ENCODE measurements at places on chromosomes 2 and 18.

DNA sequence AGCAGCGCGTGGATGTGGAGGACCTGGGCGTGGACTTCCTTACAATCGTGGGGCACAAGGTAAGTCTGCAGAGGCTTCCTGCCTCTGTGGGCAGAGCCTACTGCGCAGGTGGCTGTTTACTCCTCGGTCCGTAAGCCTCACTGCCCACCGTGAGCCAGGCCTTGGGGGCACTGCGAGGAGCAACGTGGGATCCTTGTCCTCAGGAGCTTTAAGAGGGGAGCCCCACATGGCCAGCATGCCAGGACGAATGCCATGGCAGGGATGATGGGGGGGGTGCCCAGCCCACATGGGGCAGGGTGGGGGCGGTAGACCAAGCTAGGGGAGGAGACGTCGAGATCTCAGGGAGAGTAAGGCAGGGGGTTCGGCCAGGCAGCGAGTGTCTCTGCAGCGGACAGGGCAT, 18.0 kb upstream of the ESPNL start:
- no peak for DNase-seq

- DNase-seq, result no peak
Measured at GRCh38 chr2:68700560-68700959, 34.1 kb upstream of the ARHGAP25 start.

DNA sequence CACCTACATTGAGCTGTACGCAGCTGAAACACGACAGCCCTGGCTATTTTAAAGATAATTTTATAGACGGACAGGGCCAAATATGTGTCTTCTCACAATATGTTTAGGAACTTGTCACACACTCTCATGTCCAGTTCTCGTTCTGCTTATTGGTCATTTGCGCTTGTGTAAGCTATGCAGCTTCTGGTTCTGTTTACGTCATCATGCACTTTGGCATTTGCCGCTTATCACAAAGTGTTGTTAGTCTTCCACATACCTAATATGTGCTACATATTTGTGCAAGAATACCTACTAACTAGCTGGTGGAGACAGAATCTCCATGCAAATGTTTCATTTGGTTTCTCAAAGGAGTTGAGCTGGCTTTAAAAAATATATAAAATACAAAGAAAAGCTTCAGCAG, 7.5 kb upstream of the ZNF516 start:
- no peak for DNase-seq

GRCh38 chr2:55311444-55311870, 42.4 kb upstream of the MTIF2 start:
- DNase-seq, result no peak

DNA sequence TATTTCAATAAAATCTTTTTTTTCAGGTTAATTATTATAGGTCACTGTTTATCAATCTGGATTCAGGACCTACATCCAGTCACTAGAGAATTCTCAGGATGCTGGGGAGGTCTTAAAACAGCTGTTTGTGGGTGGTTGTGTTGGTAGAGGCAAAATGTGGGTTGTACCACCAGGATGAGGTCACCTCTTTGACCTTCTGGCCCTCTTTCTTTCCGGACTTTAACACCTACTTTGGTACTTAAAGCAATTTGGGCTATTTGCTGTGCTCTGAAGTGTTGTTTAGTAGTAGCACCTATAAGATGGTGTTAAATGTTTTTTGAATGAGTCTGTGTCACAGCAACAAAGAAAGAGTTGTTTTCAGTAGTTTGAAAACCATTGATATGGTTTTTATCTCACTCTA, 14.6 kb downstream of the EML4 start:
- no peak for DNase-seq

DNA sequence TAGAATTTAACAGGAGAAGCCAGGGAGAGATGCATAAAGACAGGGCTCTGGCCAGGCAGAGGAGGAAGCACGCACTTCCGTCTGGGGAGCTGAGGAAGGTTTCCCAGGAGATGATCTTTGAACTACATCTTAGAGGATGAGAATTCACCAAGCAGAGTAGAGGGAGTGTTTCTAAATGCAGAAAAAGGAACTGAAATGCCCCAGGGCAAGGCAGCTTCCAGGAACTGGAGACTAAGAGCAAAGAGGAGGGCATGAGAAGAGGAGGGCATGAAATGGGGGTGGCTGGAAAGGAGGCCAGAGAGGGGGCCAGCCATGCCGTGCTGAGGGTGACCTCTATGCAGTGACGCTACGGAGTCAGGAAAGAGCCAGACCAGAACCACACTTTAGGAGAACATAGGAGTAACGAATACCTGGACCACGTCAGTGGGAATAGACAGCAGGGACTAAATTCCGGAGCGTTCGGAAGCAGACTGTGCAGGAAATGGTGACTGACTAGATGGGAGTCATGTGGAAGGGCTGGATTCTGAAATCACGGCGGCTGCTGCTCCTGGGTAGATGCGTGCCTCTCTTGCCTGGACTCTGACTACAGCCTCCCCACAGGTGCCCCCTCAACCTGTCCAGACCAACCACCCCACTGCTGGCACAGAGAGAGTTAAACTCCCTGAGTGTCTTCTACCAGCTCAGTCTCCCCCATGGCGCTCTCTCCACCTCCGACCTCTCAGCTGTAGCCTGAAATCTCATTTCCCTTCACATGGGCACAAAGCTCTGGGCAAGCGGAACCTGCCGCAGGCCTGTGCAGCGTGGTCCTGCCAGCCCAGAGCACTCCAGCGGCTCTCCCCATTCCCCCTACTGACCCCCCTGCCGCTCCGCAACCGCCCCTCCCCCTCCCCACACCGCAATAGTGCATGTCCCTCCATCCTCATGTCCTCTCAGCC, 87.0 kb upstream of the RTN4 start:
- DNase-seq, result no peak

- no peak for DNase-seq
Measured at GRCh38 chr2:200172521-200172920, 134.0 kb upstream of the SPATS2L start.

DNA sequence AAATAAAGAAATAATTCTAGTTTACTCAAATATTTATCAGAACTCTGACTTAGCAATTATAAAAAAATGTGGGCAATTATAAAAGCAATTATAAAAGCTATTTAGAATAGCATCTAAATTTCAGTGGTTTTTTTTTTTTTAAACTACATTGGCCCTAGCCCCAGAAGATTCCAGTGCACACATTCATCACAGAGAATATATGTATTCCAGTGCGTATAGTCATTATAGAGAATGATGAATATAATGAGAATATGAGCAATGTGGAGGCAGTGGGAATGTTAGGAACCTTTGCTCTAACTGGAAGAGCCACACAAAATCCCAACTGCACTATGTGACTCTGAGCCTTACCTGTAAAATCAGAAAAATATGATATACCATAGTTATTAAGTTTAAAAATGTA, 10.5 kb downstream of the MAP3K2 start:
- DNase-seq, result no peak

DNA sequence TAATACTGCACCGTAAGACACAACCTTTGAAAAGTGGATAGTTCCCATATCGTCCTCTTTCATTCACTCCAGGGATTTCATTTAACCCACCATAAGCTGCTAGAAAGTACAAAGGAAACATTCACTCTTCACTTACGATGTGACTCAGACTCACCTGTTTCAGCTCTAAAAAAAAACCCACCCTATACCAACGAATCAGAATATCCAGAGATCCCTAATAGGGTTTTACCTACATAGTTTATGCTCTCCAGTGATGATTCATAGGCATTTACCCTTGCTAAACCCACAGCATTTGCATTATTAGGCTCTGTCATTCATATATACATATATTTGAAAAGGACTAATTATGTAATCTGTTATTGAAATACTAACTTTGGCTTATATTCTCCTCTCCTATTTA, 60.2 kb downstream of the PRPF40A start:
- no peak for DNase-seq

DNA sequence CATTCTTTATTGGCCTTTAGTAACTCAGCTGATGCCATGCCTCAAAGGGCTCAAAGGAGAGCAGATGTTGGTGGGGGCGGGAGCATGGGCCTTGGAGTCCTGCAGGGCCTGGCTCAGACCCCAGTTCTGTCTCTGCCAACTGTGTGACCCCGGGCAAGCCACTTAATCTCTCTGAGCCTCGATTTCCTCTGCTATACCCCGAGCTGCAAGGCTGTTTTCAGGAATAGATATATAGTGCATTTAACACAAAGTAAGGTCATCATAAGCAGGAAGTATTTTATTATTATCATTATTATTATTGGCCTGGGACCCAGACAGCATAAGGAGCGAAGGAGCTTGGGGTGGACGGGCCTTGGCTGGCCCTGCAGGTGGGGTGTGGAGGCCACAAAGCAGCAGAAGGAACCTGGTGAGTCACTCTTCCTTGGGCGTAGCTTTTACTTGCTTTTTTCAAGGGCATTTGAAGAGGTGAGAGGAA, 162.7 kb downstream of the INHBB start:
- no peak for DNase-seq

DNA sequence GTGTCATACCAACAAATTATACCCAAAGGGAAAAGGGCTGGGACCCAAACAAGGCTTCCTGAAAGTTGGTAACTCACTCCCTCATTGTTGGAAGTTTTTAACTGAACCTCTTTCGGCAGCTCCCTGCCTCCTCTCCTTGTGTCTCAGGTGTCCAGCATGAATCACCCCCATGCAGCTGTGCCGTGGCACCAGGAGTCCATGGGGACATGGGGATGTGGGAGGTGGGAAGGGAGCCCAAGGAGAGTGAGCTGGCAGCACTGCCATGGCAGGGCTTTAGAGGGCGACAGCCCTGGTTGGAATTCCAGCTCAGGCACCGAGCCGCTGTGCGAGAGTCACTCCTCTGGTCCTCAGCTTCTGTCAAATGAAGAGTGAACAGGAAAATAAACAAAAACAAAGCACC, 12.5 kb upstream of the GYPC start:
- DNase-seq, result no peak

GRCh38 chr18:57696271-57696670, 74.6 kb upstream of the NARS1 start:
- DNase-seq, result no peak

DNA sequence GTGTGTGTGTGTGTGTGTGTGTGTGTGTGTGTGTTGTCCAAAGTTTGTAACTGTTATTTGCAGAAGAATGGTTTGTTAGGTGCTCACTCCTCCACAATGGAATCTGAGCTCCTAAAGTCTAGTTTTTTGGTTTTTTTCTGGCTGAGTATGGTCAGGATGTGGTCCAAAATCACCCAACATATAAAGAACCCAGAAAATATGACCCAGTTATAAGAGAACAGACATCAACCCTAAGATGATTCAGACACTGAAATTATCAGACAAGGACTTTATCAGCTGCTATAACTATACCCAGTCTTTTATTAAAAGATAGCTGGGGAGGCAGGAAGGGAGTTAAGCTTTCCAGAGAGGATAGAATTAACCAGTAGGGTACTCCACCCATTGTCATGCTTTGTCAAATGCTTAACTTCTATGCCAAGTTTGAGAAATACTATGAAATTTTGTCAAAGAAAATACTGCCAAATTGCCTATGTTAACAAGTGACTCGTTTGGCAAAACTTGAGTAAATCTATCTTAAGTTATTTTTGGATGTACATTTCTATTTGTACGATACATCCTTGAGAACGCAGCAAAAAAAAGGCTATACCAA, 57.5 kb downstream of the TANK start:
- no peak for DNase-seq

DNA sequence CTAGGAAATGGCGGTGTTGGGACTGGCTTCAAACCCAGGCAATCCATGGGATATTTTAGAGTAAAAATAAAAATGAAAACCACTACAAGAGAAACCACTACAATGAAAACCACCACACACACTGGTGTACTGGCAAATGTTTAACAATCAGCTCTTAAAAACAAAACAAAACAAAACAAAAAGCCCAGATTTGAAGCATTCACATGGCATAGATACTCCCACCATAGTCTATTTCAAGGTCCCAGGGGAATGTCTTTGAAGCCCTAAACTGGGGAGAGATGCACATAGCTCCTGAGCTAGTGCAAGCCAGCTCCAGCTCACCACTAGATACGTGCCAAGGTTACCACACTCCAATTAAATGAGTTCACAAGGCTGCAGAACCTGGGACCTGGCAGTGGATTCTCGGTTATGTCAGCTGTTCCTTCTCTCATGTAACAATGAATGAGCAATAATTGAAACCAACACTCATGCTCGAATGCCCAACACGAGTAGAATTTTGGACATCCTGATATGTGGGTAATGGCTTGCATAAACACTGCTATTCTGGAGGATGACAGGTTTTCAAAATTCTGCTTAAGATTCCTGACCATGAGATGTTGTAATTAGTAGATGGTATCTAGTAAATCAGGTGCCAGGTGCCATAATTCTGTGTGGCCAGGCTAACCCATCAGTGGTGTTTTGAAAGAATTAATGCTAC, 102.2 kb downstream of the OSBPL6 start:
- DNase-seq, result no peak

DNA sequence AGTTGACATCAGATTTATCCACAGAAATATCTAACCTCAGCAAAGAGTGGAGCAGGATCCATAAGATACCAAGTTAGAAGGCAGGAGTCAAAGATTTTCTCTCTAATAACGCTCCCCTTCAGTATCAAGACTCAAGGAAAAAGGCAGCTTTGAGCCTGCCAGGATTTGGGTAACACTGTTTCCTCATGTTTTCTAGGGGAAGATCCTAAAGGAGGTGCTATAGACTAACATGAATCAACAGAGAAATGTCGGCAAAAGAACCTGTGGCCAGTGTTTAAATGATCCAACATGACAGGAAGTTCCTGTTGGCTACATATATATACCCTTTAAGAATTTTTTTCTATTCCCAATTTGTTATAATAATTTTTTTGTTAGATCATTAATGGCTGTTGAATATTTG, 402.3 kb downstream of the TGIF1 start:
- DNase-seq, result no peak

DNA sequence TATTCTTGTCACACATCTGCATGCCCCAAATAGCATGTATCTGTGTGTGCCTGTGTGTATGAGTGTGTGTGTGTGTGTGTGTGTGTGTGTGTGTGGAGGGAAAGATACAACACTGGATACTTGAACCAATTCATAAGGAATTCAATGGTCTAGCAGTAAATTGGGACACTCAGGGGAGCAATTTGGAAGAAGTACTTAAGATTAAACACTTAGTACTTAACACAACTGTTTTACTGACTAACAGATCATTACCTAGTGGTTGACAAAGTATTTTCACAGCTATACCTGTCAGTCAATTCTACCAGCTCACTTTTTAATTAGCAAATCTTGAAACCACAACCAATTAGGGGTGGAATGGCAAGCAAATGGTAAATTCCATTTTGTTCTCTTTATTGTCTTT, 1024.1 kb downstream of the TMEM182 start:
- DNase-seq, result no peak

GRCh38 chr18:35581546-35581897, at the start of gene GALNT1:
Gene GALNT1, plus strand, starts transcription at chr18:35581740. Its CDS starts 72,923 bp downstream, at chr18:35654663.
- no peak for DNase-seq

- no peak for DNase-seq
Measured at GRCh38 chr2:27042985-27043634, 8.4 kb upstream of the AGBL5 start.

GRCh38 chr18:26804519-26804918, 61.0 kb downstream of the AQP4 start:
- no peak for DNase-seq

GRCh38 chr18:10290638-10291235, 163.7 kb upstream of the APCDD1 start:
- DNase-seq, result no peak

- no peak for DNase-seq
Measured at GRCh38 chr18:31624892-31625640, 33.4 kb downstream of the TTR start.

- DNase-seq, result no peak
Measured at GRCh38 chr2:99395589-99396130, 58.5 kb downstream of the EIF5B start.

GRCh38 chr18:11974741-11975325, 6.5 kb upstream of the IMPA2 start:
- DNase-seq, result no peak
